Tibial artery (tissue), 4 donors: ENCODE measurements at places on chromosomes 5 and 9.
A peak's percentile ranks its signal among the peaks of the same experiment; 100 is the strongest.

GRCh38 chr5:96816991-96817390 lies 9.2 kb upstream of the ERAP1 start:
- DNase-seq: no peak

DNA sequence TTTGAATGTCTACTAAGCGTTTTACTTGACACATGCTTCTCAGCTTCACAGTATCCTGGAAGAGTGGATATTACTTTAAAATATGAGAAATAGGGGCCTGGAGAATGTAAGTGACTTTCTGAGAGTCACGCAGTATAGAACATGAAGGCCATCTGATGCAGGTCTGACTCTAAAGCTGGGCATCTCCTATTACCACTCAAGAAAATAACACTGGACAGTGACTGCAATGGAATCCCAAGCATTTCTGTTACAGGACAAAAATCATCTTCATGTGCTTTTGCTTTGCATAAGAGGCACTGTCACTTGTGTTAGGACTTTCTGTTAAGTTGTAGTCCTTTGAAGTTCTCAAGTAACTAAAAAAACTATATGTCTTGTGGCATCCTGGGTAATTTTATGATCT lies 335.5 kb downstream of the FBXL7 start:
- no peak for DNase-seq

DNA sequence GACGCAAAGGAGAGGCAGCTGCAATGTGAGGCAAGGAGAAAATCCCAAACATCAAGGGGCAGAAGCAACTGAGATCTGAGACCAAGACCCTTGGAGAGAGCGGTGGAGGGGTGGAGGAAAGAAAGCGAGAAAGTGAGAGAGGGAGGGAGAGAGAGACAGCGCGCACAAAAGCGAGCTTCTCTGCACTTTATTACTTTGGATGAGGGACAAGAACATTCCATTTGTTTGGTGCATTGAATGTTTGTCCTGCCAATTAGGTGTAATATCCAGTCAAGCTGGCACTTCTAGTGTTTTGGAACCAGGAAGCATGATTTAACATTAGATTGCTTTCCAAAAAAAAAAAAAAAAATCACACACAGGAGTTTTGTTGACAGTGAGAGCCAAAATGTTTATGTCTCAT lies 1.4 kb downstream of the CAST start:
- DNase-seq: no peak

- DNase-seq: peak; percentile 94
These were observed 14.3 kb downstream of the GBGT1 start for GRCh38 chr9:133149130-133150015.

GRCh38 chr9:114769624-114770023 lies 36.2 kb downstream of the TNFSF15 start:
- no peak for DNase-seq

GRCh38 chr9:8809741-8810140 lies 1010.2 kb upstream of the DMAC1 start:
- DNase-seq: no peak

DNA sequence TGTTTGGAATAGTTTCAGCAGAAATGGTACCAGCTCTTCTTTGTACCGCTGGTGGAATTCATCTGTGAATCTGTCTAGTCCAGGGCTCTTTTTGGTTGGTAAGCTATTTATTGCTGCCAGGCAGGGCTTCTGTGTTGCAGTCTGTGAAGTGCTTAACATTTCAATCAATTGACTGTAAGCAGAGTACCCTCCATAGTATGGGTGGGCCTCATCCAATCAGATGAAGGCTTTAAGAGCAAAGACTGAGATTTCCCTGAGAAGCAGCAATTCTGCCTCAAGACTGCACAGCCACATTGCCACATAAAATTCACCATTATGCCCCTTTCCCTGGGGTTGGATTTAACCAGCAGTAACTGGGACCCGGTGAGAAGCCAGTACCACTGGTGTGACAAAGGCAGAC lies 98.9 kb upstream of the ICE1 start:
- no peak for DNase-seq

GRCh38 chr5:159316519-159317383 lies 13.5 kb downstream of the IL12B start:
- no peak for DNase-seq

DNA sequence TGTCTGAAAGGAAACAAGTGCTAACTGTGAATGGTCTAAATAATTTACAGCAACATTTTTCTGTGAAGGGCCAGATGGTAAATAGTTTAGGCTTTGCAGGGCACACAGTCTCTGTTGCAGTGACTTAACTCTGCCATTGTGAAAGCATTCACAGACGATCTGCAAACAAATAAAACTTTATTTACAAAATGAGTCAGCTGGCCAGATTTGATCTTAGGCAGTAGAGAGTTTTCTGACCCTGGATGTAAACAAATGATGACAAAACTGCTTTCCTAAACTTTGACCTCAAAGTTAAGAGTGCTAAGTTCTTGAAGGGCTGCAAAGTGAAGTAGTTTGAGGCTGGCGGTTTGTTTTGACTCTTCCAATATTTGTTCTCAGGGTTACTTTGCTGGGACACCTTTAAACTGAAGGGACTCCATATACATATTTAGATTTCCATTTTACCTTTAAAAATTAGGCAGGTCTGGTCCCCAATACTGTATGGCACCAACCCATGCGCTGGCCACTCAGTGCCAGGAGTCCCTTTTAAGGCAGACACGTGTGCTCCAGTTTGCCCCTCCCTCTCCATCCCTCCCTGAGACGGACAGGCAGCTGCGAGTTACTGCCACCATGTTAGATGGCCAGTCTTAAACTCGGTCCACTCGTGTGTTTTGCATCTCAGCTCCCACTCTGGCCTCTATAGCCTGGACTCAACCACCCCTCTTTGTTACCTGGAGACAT lies 4.0 kb upstream of the ADAMTS16 start:
- DNase-seq: no peak

DNA sequence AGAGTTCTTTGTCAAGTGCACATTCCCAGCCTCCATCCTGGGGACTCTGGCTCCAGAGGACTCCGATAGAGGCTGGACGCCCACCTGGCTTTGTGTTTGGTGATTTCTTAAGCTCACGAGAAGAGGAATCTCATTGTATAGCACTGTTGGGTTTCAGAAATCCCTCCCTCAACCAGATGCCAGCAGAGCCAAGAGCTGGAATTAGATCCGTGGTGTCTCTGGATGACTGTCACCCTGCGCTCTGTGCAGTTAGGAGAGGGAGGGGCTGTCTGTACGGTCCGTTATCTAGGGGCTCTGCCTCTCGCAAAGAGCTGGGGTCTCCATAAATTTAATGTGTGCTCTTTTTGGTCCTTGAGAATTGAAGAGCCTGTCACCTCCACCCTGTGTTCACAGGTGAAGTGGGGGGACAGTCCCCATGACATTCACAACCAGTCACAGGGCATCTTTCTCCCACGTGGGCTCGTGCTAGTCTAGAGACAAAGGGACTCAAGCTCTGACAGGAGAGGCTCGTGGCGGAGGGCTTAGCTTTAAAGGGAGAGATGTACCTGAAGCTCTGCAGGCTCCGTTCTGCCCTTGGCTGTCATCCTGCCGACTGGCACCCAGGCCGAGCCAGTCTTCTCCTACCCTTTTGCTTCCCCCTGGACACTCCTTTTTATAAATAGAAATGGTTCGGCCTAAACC lies 41.4 kb downstream of the FAM78A start:
- DNase-seq: no peak

DNA sequence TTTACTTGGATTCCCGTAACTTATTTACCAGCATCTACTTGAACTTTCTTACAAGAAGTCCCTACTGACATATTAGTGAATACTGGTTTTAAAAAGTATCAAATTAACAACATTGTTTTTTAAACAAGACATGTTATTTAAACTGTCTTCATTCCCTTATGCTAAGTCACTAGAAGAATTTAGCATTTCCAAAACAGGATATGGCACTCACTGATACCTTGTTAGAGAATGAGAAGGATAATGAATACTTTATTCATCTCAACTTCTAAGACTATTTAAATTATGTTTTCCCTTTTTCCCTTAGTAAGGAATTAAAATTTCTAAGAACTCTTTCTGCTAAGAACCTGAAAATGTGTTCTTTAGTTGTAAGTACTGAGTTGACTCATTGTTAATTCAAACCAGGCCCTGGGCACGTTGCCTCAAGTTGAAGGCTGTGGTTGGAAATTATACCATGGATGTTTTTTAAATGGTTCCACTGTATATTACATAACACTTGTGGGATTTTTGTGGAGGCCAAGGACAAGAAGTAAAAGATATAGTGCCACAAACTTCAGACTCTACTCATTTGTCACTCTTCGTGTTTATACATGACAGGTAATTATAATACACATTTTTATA lies 219.0 kb upstream of the EDIL3 start:
- DNase-seq: peak; percentile 35

- no peak for DNase-seq
These were observed 37.6 kb upstream of the EIF4EBP3 start for GRCh38 chr5:140509898-140510297.

DNA sequence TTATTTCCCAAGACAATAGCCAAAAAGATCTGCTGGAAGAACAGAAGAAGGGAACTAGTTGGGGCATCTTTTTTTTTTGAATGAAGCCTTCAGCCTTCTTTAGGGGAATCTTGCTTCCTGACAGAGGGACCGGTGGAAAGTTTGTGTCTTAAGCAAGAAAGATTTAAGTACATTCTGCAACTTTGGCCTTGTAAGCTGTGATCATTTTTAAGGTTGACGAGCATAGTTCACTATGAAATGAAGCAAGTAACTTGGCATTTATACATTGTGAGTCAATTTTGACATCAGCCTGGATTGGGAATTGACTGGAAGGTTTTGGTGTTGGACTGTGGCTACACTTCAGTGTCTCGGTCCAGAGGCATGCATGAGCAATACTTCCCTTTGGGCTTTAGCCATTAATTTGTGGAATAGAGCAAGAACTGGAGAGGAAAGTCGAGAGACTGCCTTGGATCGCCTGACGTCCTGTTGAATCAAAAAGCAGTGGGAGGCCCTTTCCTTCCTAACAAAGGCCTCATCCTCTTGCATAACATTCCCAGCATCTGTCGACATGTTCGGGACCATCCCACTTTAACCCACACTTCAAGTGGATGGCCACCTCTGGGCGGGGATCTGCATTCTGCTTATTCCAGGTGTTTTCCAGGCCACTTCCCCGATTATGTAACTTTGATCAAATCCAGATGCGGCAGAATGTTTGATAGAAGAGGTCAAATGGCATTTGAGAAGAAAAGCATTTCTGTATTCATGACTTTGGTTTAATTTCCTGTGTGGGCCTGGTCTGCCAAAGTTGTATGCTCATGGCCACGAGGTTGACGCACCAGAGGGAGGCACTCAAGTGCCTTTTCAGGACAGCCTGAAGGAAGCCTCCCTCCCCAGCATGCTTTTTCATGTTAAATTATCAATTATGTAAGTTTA lies 12.5 kb downstream of the ABL1 start:
- DNase-seq: peak; percentile 92

DNA sequence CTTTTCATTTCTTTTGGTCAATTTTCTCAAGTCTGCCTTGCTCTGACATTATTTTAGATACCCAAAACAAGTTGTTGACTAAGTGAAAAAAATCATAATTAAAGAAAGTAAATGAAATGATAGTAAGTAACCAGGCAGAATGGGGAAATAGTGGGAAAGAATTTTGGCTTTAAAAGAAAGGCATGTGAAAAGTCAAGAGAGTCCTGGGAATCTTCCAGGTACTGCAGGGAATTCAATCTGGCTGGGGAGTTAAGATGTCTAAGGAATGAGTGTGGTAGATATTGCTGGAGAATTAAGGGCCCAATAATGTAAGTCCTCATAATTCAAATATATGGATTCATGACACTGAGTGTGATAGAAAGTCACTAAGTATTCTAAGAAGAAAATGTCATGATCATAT lies 123.1 kb upstream of the PAPPA start:
- DNase-seq: no peak

- no peak for DNase-seq
These were observed 38.8 kb downstream of the FOXI1 start for GRCh38 chr5:170144286-170145023.

- no peak for DNase-seq
These were observed 11.2 kb downstream of the DNAJB5 start for GRCh38 chr9:35000535-35001284.

DNA sequence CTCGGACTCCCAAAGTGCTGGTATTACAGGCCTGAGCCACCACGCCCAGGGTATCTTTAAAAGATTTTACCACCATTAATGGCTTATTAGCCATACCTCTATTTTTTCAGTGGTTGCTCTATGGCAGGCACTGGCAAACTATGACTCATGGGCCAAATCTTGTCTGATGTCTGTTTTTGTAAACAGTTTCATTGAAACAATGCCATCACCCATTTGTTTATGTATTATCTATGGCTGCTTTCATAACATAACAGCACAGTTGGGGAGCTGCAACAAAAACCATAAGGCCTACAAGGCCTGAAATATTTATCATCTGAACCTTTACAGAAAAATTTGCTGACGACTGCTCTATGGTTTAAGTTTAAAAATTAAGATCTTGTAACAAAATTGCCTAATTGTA lies 66.8 kb downstream of the SLC38A9 start:
- DNase-seq: no peak

DNA sequence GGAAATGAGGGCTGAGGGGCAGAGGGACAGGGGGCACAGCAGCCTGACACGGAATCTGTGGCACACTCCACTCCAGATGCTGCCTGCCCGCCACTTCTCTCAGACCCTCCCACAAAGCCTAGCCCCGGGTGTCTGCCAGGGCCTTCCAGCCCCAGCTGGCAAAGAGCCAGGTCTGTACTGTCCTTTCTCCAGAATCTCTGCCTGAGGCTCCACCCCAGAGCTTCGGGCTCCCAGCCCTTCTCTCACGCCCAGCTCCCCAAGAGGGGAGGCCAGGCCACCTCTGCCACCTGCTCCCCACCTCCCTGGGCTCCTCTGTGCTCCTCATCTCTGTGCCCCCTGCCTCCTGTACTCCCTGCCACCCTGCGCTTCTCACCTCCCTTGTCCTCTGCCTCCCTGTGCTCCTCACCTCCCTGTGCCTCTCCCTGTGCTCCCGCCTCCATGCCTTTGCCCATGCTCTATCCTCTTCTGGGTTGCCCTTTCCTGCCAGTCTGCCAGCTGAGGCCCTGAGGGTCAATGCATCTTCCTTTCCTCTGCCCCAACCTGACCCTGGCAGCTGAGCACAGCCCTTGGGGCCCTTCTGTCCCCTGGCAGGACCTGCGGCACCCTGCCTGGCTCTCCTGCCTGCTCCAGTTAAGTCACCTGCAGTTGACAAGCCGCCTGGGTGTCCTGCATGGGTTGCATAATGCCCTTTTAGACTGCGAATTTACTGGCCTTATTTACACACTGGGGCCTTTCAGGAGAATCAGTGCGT lies 36.4 kb downstream of the RASGEF1C start:
- no peak for DNase-seq

DNA sequence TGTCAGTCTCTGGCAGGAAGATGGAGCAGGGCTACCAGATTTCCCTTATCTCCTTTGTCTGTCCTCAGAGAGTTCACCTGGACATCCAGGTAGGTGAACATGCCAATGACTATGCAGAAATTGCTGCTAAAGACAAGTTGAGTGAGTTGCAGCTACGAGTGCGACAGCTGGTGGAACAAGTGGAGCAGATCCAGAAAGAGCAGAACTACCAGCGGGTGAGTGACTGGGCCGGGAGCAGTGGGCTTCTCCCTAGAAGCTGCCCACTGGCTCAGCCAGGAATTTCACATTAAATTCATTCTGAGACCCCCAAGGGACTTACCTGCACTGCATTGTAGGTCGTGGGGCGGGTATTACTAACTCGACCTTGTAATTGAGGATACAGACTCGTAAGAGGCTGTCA lies 2.1 kb downstream of the TMED9 start:
- no peak for DNase-seq

GRCh38 chr5:33631786-33632185 lies 191.0 kb downstream of the TARS1 start:
- no peak for DNase-seq

- no peak for DNase-seq
These were observed 179.1 kb upstream of the RASEF start for GRCh38 chr9:83242066-83242465.

- DNase-seq: no peak
These were observed 38.1 kb upstream of the TUSC1 start for GRCh38 chr9:25716220-25716872.

GRCh38 chr9:78144663-78145377 lies 91.1 kb upstream of the CEP78 start:
- DNase-seq: no peak
